ENCODE measurements at places on chromosomes 7 and 10.

DNA sequence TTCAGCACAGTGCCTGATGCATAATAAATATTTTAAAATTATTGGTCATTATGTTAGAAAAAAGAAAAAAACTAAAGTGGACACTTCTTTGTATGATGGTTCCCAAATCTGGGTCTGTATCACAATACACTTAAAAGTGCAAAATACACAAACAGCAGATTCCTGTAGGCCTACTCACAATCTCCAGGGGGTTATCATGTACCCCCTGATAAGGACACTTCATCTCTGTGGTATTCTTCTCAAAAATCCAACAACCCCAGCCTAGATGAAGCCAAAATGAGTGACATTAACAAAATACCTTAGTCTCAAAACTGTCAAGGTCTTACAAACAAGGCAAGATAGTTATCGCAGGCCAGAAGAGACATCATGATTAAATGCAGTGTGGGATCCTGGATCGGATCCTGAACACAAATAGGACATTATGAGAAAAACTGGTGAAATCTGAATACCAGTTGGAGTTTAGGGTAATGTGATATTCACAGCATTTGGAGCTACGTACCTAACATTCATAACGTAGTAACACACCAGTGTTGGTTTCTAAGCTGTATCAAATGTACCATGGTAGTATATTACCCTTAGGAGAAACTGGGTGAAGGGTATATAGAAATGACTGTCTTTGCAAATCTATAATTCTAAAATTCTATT, 45.2 kb downstream of the NSUN6 start:
- no peak for DNase-seq

GRCh38 chr10:119211176-119211575, 3.8 kb downstream of the GRK5 start:
- no peak for DNase-seq

DNA sequence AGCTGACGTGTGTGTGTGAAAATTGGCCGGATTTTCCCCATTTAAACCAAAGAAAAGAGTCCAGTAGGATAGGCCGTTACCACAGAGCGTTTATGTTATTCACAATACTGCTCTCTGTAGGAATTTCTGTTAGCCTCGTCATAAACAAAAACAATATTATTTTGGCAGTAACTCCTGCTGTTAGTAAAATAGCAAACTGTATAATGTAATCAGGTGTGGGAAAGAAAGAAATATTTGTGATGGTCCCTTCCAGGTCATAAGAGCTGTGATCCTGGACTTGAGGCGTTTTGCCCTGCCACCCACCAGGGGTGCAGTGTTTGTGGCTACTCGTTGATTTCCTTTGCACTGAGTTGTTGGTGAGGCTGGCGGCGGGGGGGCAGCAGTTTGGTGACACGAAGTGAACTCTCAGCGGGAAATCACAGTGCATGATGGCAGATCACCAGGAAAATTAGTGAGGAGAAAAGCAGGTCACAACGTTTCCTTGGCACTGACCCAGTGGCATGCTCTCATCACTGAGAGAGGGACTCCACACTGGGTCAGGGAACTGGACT, 2.8 kb downstream of the EEPD1 start:
- no peak for DNase-seq

GRCh38 chr7:100169147-100169850, 882 bp upstream of the GAL3ST4 start:
- DNase-seq, result no peak

DNA sequence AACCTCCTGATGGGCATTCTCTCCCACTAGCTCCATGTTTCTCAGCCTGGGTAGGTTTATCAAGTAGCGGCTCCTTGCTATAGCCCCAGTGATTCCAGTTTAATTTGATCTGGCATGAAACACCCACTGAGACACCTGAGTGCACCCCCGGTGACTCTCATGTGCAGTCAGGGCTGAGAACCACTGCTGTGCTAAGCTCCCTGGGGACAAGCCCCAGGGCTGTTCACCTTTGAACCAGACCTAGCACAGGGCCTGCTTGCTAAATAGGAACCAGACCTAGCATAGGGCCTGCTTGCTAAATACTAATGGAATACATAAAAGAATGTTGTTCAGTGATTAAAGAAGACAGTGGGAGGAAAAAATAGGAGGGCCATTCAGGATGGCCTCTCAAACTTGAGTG, 167.6 kb downstream of the JAZF1 start:
- DNase-seq, result no peak

GRCh38 chr7:99392659-99393354, 15.6 kb downstream of the PDAP1 start:
- no peak for DNase-seq

- DNase-seq, result peak; percentile 16
Measured at GRCh38 chr7:131106681-131107336, 220.9 kb upstream of the MKLN1 start.

- no peak for DNase-seq
Measured at GRCh38 chr7:137895301-137896221, 48.8 kb upstream of the DGKI start.

- no peak for DNase-seq
Measured at GRCh38 chr10:48937796-48938195, 1.8 kb downstream of the LRRC18 start.

DNA sequence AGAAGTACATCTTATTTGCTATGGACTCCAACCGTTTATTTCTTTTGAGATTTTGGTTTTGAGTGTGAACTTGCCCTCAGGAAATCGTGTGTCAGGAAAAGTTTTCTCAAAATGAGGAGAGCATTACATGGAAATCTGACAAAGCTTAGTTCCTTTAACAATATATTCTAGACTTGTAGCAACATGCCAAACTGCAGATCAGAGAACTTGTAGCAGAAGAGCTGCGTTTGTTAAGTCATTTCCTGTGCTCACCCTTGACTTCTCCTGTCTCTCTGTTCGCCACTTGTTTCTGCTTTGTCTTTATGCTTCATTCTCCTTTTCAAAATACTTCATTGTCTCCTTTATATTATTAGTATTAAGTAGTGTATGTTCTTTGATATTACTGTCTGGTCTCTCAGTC, 116.6 kb upstream of the FOXP2 start:
- no peak for DNase-seq

GRCh38 chr7:151102991-151103390, 16.7 kb downstream of the AGAP3 start:
- no peak for DNase-seq

GRCh38 chr7:119842337-119842736, 430.6 kb upstream of the KCND2 start:
- DNase-seq, result no peak

- DNase-seq, result peak; percentile 80
Measured at GRCh38 chr10:53697038-53697437, 924.5 kb upstream of the MBL2 start.

DNA sequence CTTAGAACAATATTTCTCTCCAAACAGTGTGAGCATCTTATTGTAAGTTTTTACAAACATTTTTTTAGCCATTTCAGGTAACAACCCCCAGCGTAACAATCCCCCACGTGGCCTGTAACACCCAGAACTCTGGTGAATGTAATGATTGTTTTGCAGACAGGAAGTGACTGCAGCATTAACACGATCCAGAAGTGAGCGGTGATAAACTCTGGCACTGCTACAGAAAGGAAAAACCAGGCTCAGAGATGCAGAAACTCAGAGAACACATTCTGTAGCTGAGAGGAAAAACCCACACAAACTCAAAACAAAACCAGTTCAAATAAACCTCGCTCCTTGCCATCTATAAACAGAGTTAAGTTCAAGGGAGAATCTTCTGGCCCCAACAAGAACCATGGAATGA, 285.7 kb downstream of the FGFR2 start:
- DNase-seq, result no peak

DNA sequence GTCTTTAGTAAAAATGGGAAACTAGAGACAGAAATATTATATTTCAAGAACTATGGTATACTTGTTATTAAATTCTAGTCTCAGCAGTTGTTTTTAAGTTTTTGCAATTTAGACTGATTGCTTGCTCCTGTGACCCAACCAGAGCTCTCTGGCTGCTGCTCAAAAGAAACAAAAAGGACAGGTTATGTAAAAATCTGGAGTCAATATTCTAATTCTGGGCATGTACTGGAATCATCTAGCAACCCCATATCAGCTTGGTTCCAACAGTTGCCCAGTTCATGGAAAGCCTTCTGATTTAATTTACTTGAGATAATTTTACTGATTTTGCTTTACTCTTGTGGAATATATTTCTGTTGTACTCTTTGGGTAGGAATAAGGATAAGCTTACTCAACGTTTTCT, 10.3 kb downstream of the KCP start:
- DNase-seq, result no peak

- DNase-seq, result peak; percentile 10
Measured at GRCh38 chr7:140672382-140673062, at the start of gene ADCK2. TSS of gene ADCK2 (plus strand) at chr7:140672945. CDS start at chr7:140673331, 386 bp downstream.

DNA sequence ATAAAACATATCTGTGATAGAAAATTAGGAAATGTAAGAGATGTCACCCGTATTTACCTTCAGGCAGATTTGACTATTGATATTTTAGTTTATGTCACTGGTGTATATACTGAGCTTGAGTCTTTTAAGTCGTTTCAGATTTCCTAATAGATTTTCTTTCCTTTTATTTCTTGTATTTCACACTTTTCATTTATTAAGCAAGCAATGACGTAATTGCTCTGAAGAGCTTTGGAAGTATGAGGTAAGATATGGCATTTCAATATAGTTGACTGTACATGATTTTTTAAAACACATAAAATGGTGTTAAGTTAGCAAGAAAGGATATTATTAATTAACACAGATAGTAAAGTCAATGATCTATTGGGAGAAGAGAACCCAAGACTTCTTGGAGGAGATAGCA, 652.6 kb downstream of the SORCS1 start:
- DNase-seq, result no peak

DNA sequence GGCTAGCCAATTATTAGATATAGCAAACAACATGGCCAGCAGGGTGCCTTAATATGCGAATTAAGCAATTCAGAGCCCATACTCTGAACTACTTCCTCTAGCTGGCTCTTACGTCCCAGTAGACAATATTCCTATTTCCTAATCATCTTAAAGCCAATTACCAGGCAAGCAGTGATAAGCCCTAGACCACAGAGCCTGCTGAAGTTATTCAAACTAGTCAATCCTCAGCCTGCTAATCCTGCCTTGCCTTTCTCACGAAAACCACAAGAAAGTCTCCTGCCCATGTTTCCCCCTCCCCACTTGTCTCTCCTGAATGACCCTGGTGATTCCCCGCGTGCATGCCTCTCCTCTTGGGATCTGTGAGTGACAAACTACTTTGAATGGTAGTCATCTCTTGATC, 86.8 kb upstream of the CACNA2D1 start:
- peak; percentile 18 for DNase-seq

- no peak for DNase-seq
Measured at GRCh38 chr10:59913547-59914237, 7.3 kb upstream of the CCDC6 start.

- DNase-seq, result peak; percentile 39
Measured at GRCh38 chr10:105146436-105146835, 505.3 kb downstream of the SORCS3 start.

DNA sequence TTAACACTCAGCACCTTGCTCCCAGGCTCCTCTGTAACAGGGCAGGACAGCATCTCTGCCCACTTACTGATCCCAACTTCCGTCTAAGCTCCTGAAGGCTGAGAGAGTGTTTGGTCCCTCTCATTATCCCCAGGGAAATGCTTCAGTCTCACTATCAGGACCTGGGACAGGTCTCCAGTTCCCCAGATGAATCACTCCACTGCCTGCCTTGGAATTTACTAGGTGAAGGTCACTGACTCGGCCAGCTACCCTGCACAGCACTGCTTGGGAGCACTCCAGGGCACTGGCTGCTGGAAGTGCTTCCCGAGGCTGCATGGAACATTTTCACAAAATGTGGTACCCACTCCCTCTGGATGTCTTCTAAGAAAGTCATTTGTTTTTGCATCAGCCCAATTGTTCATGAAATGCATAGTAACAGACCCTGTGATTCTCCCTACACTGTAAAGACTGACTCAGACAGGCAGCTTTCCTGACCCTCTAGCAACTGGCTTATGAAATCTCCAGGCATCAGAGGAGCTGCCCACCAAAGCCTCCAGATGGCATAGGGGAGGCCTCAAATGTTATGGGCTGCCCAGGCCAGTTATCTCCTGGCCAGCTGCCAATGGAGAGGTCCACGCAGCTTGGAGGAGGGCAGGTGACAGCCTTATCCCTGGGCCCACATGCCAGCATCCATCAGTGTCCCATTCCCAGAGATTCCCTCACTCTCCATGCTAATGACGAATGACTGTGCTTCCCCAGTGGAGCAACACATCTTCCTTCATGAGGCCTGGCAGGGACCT, 89.1 kb downstream of the GFRA1 start:
- DNase-seq, result peak; percentile 36

All from RCC 7860 (cell line).